ENCODE measurements at places on chromosomes 4 and X.

DNA sequence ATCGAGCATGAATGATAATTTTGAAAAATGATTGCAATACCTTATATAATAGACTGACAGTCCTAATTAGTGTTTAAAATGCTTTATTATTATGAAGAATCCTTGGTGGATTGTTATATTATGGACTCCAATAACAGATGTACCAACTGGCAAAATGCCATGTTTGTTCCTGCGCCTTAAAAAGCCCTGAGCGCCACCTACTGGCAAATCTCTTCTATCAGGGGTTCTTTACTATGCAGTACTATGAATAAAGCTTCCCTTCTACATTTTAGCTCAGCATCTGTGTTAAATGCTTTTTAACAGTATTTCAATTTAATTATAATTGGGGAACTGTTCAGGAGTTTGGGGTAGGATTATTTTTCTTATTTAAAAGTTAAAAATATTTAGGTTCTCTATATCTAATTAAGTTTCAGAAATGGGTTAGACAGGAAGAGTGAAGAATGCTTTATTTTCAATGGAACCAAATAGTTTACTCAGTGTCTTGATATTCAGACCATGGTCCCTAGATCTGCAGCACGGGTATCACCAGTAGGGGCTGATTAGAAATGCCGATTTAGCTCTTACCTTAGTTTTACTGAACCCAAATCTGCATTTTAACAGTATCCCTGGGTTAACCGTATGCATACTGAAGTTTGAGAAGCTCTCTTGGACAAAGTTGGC, 20.0 kb downstream of the CFAP97 start:
- peak; percentile 54 for DNase-seq

DNA sequence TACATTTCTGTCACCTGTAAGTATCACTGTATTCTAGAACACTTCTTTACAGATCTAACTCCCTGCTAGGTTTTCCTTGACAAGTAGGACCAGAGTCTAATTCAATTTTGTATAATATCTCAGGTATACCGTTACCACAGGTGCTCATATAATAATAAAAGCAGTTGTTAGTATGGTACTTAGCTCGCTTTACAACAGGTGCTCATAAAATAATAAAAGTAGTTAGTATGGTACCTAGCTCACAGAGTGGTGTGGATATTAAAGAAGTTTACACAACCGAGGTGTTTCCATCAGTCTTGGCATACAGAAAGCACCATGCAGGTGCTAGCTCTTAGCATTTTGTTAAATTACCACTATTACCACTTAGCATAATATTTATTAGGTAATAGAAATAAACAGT, 32.9 kb upstream of the FGFBP2 start:
- no peak for DNase-seq

- DNase-seq, result no peak
Measured at GRCh38 chr4:110632506-110633357, 9.9 kb upstream of the PITX2 start.

GRCh38 chr4:22072726-22073125, 124.2 kb upstream of the KCNIP4 start:
- no peak for DNase-seq

- no peak for DNase-seq
Measured at GRCh38 chr4:111854494-111855087, 290.7 kb upstream of the FAM241A start.

DNA sequence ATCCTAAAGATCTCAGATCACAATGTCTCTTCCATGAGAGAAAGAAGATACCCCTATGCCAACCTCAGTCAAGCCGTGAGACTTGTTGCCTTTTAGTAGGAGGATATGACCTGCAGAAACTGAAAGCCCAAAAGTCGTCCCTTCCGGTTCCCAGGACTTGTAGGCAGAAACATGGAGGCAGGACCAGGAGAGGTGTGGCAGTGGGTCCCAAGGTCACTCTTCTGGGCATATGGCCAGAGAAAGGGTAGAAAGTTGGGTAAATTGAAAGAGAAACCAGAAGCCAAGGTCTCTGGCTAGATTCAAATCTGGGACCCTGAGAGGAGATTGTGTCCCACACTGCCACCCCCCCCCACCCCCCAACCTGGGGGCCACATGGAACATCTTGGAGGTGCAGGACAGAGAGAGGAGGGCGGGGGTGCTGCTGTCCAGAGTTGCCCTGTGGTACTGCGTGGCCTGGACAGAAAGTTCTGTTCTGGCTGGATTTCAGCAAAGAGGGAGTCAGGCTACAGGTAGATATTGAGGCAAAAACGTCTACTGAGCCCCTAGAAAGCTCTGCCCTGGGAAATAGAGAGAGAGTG, 55.4 kb downstream of the DDX3X start:
- DNase-seq, result no peak

- no peak for DNase-seq
Measured at GRCh38 chrX:126701380-126701779, 118.1 kb upstream of the PRR32 start.

GRCh38 chr4:75179510-75179909, 246.6 kb downstream of the PARM1 start:
- no peak for DNase-seq

DNA sequence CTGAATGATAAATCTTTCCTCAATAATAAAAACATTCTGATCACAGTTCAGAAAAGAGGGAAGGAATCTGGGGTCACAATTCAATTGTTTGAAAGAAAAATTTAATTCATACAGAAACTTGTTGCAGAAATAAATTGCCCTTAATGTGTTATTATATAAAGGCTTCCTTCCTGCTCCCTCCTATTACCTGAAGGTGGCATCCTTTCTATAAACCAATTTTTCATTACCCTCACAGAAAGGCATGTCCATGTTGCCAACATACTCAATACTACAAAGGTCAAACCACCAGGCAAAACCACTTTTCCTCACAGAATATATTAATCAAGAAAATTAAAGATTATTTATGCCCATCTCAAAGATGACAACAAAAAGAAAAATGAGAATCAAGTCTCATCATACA, 194.3 kb upstream of the CT83 start:
- DNase-seq, result no peak

DNA sequence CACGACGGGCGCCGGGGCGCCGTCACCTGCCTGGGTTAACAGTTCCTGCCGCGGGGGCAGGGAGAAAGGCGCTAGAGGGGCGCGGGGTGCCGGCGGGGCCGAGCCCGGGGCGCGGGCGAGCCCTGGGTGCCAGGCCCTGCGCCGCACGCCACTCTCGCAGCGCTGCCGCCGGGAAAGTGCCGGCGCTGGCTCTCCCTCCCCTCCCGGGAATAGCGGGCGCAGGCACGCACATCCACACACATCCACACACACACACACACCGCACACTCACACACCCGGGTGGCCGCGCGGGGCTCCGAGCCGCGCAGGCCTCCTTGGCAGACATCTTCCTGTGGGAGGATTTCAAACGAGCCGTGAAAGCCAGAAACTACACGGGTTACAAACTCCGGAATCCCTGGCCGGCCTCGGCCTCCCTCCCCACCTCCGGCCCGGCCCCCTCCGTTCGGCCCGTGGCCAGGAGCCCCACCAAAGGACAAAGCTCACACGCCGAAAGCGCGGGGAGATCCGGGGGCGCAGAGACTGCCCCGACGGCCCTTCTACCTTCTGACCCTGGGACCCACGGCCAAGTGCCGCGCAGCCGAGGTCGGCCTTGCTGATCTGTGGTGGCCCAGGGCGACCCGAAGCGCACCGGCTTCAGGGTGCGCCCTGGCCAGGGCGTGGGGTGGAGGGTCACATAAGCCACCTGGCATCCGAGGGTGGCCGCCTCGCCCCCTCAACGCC, 92.3 kb downstream of the BCOR start:
- no peak for DNase-seq

- DNase-seq, result no peak
Measured at GRCh38 chr4:151227731-151228130, 49.2 kb upstream of the PRSS48 start.

- no peak for DNase-seq
Measured at GRCh38 chr4:163955288-163955687, 460.8 kb downstream of the TMA16 start.

- DNase-seq, result no peak
Measured at GRCh38 chr4:109078724-109079123, 223.7 kb downstream of the COL25A1 start.

Data from iPS DF 6.9 (cell line).